Stimulated activated naive CD8-positive, alpha-beta T cell treated with anti-CD3 and anti-CD28 coated beads, Interleukin-15, amount 100 ng/mL, for 72 hours (primary cell): ENCODE measurements at places on chromosomes 2 and 18.

- DNase-seq = no peak
Observed at GRCh38 chr2:43274055-43274454, 47.6 kb upstream of the ZFP36L2 start.

GRCh38 chr18:74722237-74722636 is 124.6 kb downstream of the ZNF407 start:
- no peak for DNase-seq

DNA sequence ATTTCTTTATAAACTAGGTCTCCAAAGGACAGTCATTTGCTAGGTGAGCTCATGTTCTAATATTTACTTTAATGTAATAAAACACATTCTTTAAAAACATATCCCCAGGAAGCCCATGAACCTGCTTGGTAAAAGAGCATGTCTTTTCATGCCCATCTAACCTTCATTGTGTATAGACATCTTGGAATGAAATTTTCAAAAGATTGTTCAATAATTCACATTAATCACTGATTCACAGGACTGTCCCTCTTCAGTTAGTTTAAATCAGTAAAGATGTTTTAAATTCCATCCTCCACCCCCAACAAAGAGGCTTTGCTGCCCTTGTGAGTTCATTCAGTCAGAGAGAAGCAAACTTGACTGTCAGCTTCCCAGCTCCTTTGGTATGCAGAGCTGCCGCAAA is 633.4 kb upstream of the CELF4 start:
- DNase-seq = no peak

GRCh38 chr2:5697562-5697961 is 5.4 kb downstream of the SOX11 start:
- no peak for DNase-seq

DNA sequence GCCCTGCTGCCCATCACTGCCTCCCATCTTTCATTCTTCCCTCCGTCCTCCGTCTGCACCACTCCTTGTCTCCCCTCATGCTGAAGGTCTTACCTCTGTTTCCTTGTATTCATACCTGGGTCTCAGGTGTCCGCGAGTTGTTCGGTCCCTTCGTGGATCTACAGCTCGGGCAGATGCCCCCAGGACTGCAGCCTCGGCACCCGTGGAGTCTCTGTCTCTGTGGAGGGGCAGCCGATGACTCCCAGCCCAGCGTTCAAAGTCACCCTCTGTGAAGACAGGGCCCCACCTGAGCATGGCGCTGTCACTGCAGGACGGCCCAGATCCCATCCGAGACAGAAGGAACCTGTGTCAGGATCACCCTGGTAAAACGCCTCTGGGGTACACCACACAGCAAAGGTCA is 480.0 kb upstream of the SALL3 start:
- DNase-seq = no peak
